ENCODE measurements at places on chromosomes 5 and 9.

- no peak for DNase-seq
These were observed 57.6 kb downstream of the PTTG1 start for GRCh38 chr5:160479220-160479619.

GRCh38 chr9:90556897-90557675 is 85.5 kb downstream of the DIRAS2 start:
- DNase-seq: no peak

- DNase-seq: no peak
These were observed 26.2 kb downstream of the GOLPH3 start for GRCh38 chr5:32147959-32148358.

DNA sequence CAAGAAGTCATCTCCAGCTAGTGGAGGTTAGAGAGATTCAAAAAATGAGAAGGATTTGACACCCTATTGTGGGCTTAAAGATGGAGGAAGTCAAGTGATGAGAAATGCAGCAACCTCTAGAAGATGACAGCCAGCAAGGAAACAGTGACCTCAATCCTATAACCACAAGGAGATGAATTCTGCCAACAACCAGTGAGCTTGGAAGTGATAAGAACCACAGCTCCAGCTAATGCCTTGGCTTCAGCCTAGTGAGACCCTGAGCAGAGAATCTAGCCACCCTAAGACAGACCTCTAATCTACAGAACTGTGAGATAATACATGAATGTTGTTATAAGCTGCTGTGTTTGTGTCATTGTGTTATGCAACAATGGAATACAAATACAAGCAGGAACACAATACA is 262.4 kb downstream of the GRIA1 start:
- no peak for DNase-seq

DNA sequence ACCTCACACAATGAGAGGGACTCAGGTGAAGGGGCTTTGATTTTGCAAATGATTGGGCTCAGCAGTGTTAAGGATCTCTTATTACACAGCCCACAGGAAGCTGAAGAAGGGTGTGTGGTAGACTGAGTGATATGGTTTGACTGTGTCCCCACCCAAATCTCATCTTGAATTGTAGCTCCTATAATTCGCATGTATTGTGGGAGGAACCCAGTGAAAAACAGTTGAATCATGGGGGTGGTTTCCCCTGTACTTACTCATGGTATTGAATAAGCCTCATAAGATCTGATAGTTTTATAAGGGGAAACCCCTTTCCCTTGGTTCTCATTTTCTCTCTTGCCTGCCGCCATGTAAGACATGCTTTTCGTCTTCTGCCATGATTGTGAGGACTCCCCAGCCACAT is 132.5 kb upstream of the FBXL7 start:
- no peak for DNase-seq

DNA sequence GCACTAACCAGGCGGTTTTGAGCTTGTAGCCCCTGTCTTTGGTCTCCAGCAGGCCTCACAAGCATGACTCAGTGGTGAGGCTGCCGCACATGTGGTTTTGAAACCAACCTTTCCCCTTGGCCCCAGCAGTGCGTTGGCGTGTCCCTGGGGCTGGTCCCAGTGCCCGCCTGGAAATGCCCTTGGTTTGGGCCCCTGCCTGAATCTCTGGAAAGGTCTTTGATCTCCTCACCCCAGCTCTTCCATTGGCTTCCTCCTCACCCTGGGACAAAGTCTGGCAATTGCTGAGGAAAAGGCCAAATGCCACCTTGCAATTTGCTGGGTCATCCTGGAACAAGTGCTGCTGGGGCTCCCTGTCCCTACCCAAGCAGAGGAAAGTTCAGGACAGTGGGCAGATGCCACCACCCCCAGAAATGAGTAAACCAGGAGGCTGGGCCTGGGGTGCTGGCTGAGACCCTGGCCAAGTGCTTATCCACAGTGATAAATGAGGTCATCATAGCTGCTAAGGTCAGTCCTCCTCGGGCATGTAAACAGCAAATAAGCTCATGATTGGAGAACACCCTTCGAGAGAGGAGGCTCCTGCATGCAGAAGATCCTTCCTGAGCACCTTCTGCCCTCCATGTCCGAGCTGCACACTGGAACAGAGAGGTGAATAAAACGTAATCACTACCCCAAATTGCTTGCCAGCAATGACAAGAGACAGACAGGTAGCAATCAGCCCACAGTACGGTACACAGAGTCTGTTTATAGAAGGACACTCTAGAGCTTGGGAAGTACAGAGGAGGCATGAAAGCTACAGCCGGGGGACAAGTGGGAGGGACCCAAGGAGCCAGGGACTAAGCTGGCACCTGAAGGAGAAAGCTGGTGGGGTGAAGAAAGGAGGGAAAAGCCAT is 98.9 kb upstream of the CPEB4 start:
- peak; percentile 33 for DNase-seq

GRCh38 chr5:157306692-157307471 is 41.0 kb downstream of the CYFIP2 start:
- no peak for DNase-seq

DNA sequence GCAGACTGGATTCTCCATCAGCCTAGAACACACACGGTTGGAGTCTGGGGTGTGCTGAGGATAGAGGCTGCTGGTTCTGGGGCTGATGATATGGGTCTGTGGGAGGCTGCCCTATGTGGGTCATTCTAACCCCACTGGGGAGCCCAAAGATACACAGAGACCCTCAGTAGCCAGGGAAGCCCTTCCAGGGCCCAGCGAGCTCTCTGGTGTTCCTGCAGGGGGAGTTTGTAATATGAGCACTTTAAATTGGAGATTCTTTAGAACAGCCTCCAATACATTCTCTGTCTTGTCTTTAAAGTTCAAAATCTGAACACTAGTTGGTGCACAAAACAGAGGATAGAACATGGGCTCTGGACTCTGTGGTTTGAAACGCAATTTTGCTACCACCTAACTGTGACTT is 2.4 kb downstream of the ACTL7A start:
- no peak for DNase-seq

GRCh38 chr9:107008447-107008846 is 145.5 kb downstream of the ZNF462 start:
- DNase-seq: no peak

DNA sequence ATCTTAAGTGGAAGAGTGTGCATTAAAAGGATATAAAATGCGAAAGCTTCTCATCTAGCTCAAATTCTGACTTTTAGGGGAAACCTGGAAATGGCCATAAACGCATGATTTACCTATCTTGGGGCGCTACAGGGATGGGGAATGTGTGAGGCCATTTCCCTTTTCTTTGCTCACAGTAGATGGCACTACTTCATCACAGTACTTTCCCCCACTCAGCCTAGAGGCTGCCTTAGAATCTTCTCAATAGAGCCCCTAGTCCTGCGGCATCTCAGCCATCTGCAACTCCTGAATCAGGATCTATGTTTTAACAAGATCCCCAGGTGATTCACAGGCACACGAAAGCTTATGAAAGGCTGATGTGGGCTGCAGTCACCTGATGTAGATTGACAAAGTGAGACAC is 110.8 kb downstream of the LHFPL2 start:
- no peak for DNase-seq

- DNase-seq: no peak
These were observed 67.2 kb downstream of the MRPS30 start for GRCh38 chr5:44875661-44876605.

DNA sequence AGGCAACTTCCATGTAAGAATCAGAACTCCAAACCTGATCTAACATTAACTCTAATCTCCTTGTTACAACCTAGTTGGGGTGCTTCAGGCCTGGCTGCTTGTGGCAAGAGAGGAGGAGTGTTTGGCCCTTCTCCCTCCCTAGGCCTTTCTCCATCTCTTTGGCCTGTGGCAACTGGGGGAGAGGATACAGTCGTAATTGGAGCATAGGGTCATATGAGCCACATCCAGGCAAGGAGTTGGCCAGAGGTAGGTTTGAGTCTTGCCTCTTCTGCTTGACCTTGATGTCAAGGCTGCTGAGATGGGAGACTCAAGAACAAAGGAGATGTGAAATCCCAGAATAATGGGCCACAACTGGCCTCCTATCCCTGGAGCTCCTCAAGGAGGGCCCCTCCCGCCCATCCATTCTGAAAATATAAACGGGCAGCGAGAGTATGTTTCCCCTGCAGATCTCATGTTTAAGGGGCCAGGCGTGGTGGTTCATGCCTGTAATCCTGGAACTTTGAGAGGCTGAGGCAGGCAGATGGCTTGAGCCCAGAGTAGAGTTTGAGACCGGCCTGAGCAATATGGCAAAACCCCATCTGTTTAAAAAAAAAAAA is 59.3 kb upstream of the ANGPTL2 start:
- DNase-seq: no peak

All from stimulated activated naive CD8-positive, alpha-beta T cell treated with anti-CD3 and anti-CD28 coated beads, Interleukin-15, Interleukin-2, amounts not matched to agents 100 U/mL and 50 U/mL, for 24 hours (primary cell).